HT1080 (cell line): ENCODE measurements at places on chromosomes 1 and 21.

GRCh38 chr1:220796530-220796929 is 9.8 kb downstream of the MTARC1 start:
- DNase-seq, result no peak

- DNase-seq, result no peak
Measured at GRCh38 chr1:21238141-21238800, 52.0 kb downstream of the ECE1 start.

DNA sequence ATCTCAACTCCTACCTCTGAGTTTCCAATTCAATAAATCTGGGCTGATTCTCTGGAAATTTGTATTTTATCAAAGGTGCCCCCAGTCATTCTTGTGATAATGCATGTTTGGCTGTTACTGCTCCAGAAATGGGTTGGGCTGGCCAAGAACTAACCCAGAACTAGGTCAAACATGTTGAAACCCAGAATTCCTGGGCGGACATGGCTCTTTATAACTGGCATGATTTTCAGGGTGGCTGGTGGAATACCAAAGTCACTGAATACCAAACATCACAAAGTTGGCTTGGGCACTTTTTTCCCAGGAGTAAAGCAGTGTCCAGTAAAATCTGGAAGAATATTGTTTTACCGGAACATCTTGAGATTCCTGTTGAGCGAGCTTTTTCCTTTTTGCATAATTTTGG is 89.4 kb upstream of the S1PR1 start:
- DNase-seq, result no peak

DNA sequence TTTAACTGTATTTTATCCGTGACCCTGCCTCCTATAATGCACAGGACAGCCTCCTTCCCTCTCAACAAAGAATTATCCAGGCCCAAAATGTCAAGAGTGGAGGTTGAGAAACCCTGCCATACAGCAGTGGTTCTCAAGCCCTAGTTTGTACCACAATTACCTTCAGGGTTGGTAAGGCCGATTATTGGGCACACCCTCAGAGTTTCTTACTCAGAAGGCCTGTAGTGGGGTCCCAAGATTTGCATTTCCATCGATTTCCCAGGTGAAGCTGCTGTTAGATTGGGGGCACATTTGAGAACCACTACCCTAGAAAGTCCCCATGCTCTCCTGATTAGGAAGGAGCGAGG is 400 bp upstream of the PGBD2 start:
- no peak for DNase-seq

DNA sequence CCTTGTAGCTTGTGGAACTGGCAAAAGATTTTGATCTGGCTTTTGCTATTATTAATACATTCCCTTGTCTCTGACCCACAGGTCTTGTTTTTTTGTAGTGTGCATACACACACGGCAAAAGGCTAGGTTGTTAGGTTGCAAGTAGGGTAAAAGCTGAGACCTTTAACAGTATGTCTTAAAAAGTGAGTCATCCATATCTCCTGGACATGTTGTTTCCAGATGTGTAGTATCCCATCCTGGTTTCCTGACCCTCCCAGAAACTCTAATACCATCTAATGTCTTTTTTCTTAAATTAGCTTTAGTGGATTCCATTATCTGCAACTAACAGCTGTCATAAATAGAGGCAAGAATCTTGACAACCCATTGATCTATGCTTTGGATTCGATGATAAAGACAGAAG is 14.7 kb downstream of the OVGP1 start:
- no peak for DNase-seq

DNA sequence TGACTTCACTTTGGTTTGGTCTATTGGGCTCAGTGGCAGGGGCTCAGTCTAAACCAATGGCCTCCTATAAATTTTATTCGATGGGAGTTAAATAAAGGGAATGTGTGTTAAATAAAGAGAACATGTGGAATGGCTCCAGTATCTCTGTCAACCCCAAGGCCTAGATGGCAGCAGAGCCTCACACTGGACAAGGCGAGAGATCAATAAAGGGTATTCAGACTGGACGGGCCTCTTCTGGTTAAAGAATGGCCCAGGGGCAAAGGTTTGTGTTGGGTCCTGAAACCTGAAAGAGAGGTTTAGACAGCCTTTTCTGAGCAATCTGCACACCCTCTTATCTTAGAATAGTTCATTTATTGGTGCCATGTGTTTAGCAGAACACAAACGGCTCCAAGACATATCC is 34.7 kb downstream of the SH3BP5L start:
- DNase-seq, result no peak

GRCh38 chr1:95509989-95510388 is 276.0 kb downstream of the RWDD3 start:
- no peak for DNase-seq

DNA sequence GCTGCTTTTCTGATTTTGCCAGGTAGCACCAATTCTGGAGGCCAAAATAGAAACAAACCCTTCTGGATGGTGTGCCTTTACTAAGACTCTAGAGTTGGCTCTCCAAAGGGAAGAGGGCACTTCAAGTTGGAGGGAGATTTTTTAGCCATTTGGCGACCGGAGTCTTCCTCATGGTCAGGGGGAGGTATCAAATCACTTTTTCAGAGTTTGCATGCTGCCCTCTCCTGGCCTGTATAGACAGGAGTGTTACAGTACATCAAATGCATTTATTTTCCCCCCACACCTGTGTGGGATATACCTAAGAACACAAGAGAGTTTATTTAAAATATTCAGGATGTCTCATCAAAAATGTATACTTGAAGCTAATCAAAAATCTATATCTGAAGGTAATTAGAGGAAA is 3.2 kb downstream of the GREM2 start:
- peak; percentile 40 for DNase-seq

DNA sequence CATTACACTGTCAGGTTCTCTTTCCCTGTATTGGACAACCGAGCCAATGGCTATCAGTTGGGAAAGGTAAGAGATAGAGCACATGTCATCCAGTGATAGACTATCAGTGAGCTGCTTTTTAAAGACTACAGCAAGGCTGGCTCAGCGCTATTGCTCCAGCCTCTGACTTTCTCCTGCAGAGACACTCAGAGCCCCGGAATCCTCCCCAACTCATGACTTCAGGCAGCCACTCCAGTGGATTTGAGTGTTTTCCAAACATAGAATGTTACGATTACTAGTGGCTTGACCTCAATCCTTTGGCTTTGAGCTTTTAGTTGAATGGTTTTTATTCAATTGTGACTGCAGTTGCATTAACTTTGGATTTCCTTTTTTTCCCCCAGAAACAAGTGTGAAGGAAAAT is 331.9 kb downstream of the DISC1 start:
- DNase-seq, result no peak

GRCh38 chr21:33543505-33544129 is 779 bp downstream of the SON start:
- peak; percentile 50 for DNase-seq

DNA sequence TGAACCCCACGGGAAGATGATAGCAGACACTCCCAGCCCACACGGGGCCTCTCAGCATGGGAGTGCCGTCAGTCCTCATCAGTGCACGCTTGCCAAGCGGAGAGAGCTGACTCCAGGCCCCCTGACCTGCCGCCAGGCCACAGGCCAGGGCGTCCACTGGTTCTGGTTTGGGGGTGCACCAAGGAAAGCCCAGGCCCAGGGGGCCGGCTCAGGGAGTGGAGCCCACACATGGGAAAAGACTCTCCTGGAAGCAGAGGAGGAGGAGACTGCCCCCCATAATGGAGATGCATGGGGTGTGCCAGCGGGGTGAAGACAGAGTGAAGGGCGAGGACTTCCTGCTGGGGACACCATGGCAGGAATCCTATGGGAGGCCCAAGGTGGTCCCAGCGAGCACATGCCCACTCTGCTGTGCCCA is 6.4 kb downstream of the TRIM11 start:
- DNase-seq, result no peak

- no peak for DNase-seq
Measured at GRCh38 chr1:6594977-6595740, 7.5 kb downstream of the KLHL21 start.
